ENCODE measurements at places on chromosomes 5 and 9.

DNA sequence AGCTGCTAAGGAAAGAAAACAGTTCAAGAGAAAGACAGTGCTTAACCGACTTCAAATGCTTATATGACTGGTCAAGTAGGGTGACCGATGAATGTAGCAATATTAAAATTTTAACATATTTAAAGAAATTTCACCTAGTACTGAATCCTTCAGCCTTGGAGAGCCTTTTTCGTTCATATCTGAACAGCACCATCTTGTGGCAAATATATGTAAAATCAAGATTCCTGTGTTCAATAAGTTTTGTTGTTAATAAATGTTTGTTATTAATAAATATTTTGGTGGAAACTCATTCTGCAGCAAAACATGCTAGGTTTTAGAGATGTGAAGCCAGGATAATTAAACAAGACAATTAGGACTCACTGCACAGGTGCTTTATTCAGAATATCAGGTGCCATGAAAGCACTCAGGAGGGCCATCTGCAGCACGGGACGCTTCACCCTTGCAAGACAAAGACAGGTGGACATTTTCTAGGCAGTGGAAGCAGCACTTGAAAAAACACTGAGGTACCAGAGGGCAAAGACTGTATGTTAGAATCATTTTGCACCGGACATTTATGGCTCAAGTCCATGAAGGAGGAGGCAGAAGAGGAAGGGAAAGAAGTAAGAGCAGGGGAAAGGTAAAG lies 15.6 kb downstream of the TICAM2 start:
- DNase-seq, result peak; percentile 72

- peak; percentile 64 for DNase-seq
These were observed 32.3 kb downstream of the TNPO1 start for GRCh38 chr5:72848474-72849428.

GRCh38 chr5:145110834-145111233 lies 724.3 kb downstream of the PRELID2 start:
- no peak for DNase-seq

DNA sequence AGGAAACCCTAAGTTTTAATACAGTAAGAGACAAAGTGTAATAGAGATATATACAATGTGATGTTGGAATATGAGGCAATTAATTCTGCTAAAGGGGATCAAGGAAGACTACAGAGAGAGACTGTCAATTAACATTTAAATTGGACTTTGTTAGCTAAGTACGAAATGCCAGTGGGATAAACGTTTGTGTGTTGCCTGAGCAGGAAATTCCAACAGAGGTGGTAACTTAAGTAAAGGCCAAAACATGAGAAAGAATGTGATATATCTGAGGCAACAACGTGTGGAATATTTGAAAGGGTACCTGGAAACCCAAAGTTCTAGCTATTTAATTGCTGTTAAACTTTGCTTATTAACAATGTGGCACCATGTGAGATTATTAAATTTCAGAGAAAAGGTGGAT lies 1666.9 kb upstream of the WWC1 start:
- DNase-seq, result no peak

GRCh38 chr5:76565009-76565408 lies 58.2 kb downstream of the F2RL2 start:
- DNase-seq, result no peak

GRCh38 chr9:18543406-18544192 lies 69.6 kb downstream of the ADAMTSL1 start:
- no peak for DNase-seq

GRCh38 chr5:175021841-175022625 lies 297.7 kb downstream of the MSX2 start:
- DNase-seq, result no peak

DNA sequence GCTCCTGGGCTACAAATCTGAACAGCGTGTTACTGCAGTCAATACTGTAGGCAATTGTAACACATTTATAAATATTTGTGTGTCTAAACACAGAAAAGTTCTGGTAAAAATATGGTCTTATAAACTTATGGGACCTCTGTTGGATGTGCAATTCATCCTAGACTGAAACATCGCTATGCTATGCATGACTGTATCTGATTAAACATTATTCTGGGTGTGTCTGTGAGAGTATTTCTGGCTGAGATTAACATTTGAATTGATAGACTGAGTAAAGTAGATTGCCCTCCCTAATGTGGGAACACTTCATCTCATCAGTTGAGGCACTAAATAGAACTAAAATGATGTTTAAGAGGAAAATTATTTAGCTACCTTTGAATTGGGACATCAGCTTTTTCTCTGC lies 24.3 kb upstream of the PRDM9 start:
- no peak for DNase-seq

Data from hematopoietic multipotent progenitor cell treated with erythropoietin and hydrocortisone succinate and interleukin-3 and kit ligand, for 6 days (in vitro differentiated cells).